ENCODE measurements at places on chromosomes 12 and 14.
A peak's percentile ranks its signal among the peaks of the same experiment; 100 is the strongest.

- DNase-seq = no peak
Observed at GRCh38 chr12:106889950-106890626, 65.6 kb upstream of the TMEM263 start.

DNA sequence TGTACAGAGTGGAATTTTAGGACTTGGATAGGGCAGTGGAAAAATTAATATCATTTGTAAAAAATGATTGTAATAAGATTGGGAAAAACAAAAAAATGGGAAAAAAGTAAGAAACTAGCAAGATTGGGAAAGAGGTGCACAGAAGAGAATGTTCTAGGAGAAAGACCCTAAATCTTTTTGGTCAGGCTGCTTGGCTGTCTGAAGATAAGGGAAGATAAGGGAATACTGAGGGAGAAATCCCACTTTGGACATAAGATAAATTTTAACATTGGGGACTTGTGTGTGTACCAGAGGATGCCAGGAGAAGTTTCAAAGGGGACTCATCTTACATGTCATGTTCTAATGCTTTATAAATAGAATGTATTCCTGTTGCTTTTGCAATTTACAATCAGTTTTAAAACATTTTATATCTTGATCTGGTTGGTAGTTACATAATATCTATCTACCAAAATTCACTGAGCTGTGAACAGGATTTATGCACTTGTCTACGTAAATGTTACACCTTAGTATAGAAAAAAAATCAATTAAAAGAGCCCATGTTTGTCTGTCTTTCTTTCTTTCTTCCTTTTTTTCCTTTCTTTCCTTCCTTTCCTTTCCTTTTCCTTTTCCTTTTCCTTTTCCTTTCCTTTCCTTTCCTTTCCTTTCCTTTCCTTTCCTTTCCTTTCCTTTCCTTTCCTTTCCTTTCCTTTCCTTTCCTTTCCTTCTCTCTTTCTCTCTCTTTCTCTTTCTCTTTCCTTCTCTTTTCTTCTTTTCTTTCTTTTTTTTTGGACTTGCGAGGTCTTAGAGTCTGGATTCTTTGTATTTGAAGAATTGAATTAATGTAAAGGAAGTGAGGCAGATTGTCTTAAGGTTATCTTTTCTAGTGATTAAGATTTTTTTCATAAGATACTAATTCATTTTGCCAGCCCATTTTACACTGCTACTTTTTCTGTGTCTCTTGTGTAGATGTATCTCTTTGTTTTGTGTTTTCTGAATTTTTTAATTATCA is 66.1 kb downstream of the KTN1 start:
- no peak for DNase-seq

GRCh38 chr12:24738441-24738840 is 210.5 kb downstream of the BCAT1 start:
- DNase-seq = no peak

- DNase-seq = no peak
Observed at GRCh38 chr12:78018171-78018910, 187.6 kb downstream of the NAV3 start.

DNA sequence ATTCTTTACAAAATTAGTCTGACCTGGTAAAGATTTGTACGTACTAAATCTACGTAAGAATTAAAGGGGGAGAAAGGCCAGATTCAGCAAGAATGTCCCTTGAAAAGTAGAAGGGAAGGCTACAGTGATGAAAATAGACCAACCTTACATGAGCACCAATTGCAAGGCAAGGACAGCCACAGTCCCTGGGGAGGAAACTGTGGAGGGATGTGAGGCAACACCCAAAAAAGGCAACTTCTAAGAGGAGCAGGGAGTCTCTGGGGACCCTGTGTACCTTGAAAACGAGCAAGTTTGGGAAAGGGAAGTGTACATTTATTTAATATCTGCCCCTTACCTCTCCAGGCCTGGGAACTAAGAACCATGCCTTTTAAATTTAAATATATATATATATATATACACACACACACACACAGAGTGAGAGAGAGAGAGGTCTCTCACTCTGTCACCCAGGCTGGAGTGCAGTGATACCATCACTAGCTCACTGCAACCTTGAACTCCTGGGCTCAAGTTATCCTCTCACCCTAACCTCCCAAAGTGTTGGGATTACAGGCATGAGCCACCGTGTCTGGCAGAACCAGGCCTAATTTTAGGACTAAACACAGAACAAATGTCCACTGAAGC is 56.4 kb downstream of the TMCC3 start:
- DNase-seq = peak; percentile 45

- no peak for DNase-seq
Observed at GRCh38 chr12:125424909-125425308, 359.7 kb downstream of the AACS start.

DNA sequence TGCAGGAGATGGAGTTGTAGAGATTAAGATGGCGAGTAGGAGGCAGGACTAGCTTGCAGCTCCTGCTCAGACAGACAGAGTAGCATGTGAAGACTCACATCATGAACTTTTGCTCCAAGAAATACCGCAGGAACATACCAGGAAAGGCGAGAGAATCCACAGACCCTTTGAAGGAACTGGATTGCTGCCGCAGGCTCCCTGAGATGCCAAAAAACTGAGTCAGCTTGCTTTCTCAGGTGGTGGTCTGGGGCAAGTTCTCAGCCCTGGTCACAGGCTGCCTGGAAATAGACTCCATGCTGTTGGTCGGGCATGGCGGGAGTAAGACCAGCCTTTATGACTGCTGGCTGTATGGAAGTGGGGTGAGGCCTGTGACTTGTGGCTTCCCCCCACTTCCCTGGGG is 163.6 kb upstream of the NAV3 start:
- DNase-seq = no peak

GRCh38 chr14:75543786-75544185 is 21.5 kb downstream of the BATF start:
- DNase-seq = no peak

DNA sequence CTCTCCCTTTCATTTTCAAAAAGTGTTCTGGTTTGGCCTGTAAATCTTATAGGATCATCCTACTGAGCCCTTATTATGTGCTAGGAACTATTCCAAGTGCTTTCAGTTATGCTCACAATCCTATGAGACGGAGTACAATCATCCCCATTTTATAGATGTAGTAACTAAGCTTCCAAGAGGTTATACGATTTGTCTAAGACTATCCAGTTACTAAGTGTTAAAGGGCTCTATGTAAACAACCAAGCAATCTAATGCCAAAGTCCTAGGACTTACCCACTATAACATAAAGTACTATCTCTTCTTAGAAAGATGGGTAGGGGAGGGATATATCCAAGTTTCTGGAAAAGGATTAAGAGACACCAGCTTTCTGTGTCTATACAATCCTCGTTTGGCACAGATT is 6.7 kb downstream of the CFL2 start:
- no peak for DNase-seq

- peak; percentile 82 for DNase-seq
Observed at GRCh38 chr12:96094201-96094600, 58.8 kb upstream of the LTA4H start.

DNA sequence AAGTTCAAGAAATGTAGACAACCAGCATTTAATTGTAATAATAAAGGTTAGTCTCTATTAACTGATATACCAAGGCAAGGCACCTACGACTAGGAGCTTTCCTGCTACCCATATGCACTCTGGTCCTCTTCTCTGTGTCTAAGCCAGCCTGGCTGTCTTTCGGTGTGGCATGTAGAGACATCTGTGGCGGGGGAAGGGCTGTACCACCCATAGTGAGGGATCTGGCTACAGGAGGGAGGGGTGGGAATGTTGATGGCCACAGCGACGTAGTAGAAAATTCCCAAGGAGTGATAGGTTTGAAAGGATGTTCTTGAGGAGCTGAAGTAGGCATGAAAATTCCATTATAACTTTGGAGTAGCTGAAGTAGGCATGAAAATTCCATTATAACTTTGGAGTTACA is 344.2 kb downstream of the ATP23 start:
- DNase-seq = no peak

GRCh38 chr14:104723651-104724406 is at the start of gene ADSS1:
TSS of gene ADSS1 (plus strand) at chr14:104724229. CDS start at chr14:104724271, 42 bp downstream.
- peak; percentile 80 for DNase-seq

DNA sequence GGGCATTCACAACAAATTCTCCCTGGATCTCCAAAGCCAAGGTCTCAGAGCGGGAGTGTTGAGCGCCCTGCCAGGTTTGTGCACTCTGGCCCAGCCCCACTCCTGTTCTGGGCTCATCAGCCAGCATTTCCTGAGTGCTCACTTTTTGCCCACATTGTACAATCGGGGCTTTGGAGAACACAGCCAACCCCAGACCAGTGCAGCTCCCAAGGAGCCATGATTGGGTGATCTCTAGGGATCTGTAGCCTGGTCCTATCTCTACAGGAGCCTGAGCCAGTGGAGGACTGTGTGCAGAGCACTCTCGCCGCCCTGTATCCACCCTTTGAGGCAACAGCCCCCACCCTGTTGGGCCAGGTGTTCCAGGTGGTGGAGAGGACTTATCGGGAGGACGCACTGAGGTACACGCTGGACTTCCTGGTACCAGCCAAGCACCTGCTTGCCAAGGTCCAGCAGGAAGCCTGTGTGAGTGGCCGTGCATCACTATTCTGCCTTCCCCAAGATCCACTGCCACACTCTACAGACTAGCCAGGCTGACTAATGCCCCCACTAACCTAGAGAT is 2.8 kb downstream of the ARHGEF40 start:
- DNase-seq = no peak

- DNase-seq = no peak
Observed at GRCh38 chr14:46051796-46052195, 599.8 kb downstream of the RPL10L start.

DNA sequence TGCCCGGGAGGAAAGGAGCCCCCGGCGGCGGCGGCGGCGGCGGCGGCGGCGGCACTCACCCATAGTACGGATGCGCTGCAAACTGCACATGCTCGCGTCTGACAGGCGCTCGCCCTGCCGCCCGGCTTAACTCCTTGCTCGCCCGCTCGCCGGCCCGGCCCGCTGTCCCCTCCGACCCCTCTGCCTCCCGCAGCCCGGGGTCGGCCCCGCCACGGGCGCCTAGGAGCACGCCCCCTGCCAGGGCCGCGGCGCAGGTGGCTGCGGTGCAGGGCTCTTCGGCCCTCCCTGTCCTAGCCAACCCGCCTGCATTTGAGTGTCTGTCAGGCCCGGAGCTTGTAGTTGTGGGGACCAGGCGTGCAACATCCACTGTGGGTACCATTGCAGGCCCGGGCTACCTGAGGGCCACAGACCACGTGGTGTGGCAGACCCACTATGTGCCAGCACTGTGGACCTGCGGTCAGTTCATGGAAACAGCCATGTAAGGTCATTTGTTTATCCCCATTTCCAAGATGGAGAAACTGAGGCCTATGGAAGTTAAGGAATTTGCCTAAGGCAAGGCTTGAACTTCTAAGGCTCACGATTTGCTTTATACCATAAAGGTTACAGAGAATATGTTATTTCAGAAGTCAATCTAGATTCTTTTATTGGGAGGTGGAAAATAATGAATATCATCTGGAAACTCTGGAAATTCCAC is 17.6 kb upstream of the PLEKHH1 start:
- peak; percentile 84 for DNase-seq

- no peak for DNase-seq
Observed at GRCh38 chr12:95522692-95523091, 28.6 kb downstream of the USP44 start.

- DNase-seq = no peak
Observed at GRCh38 chr14:41817626-41818025, 210.9 kb downstream of the LRFN5 start.

DNA sequence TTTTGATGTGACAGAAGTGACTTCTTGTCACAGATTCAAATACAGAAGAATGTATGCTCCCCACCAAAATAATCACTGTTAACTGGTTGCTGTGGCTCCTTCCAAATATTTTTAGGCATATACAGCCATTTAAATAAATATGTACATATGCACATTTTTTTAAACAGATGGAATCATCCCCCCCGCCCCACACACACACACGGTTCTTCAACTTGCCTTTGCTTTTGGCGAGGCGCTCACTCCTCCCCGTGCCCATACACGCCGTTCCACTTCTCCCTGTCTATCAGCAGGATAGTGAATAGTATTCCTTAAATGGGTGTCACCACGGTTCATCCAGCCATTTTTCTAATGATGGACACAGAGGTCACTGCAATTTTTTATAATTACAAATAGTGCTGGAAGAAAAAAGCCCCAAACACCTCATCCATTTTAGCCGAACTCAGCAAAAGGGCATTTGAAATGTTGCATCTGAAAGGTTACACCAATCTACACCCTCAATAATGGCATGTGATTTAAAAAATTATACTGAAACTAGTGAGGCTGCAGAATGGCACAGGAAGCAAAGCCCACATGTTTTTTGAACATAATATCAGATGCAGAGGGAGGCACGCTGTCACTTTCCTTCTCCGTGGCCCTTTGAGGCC is 39.2 kb upstream of the MEG3 start:
- no peak for DNase-seq

- peak; percentile 20 for DNase-seq
Observed at GRCh38 chr12:94100211-94100627, 48.2 kb upstream of the PLXNC1 start.

DNA sequence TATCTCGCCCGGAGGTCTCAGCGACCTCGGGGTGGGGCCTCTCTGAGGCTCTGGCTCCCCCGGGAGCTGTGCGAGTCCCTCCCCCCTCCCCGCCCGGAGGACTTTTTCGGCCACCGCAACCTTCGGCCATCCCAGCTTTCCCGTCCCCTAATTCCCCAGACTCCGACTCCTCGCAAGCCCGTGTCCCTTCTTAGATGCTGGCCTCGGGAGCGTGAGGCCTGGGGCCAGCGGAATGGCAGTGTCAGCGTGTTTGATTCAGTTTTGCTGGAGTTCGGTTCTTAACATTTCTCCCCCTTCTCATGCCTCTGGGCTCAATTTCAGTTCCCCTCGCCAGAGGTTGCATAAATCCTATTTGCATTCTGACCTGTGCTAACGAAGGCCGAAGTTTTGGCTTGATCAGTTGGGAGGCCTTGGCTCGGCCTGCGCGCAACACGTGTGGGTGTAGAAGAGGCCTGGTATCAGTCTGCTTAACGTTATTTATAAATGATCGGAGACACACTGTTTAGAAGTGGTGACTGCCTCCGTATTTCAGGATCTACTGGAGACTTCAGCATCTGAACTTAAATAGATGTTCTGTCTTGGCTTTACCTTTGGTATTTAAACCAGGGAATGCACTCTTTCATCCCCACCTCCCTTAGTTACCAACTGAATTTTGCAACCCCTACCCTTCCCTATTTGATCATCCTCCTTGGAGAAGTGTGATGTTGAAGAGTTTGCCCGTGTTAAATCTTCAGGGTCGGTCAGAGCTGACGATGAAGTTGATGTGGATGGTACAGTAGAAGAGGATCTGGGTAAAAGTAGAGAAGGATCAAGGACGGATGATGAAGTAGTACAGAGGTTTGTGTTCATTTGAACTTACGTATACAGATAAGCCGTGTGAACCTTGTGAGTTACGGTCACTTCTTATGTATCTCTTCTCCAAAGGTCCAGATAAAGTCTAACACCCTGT is 851 bp downstream of the HSP90B1 start:
- peak; percentile 71 for DNase-seq

- no peak for DNase-seq
Observed at GRCh38 chr14:68548194-68549076, 244.4 kb downstream of the ZFP36L1 start.

DNA sequence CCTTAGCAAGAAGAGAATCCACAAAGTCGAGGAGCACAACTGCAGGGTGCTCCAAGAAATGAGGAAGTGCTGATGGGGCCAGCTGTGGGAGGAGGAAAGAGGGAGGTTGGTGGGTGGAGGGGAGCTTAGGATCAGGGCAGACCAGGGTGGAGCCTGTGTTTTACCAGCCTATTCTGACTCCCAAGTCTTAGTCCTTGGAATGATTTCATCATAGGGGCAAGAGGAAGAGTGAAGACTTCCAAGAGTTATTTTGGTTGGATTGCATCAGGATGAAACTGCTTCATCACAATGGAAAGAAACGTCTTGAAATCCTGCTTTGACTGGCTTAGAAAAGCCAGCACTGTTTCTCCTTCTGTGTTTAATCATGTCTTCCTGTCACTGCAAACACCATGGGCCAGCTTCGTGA is 194.0 kb downstream of the DPF3 start:
- DNase-seq = no peak
